ENCODE measurements at places on chromosomes 16 and 17. TPM values are rescaled to one million over a fixed set of nuclear protein-coding genes. Genes with fewer than 3 reads are reported as not detected.

The MYO15A gene
- total RNA-seq: 0.63 TPM

The BAIAP3 gene
- 0.90 TPM for total RNA-seq

The KCNJ2 gene
- total RNA-seq: 0.09 TPM

The KCNJ18 gene
- total RNA-seq: not detected
